Right ventricle myocardium superior (tissue), 1 donor: ENCODE measurements at places on chromosomes 3 and 15. TPM values are rescaled to one million over a fixed set of nuclear protein-coding genes. Genes with fewer than 3 reads are reported as not detected.

- DNase-seq = no peak
Measured at GRCh38 chr3:30353711-30354467, 252.5 kb upstream of the TGFBR2 start.

- no peak for DNase-seq
Measured at GRCh38 chr15:84921121-84921520, 36.7 kb downstream of the SLC28A1 start.

GRCh38 chr3:45528429-45528828 lies 66.1 kb upstream of the LIMD1 start:
- DNase-seq = no peak

GRCh38 chr3:134476306-134476705 lies 9.5 kb downstream of the ANAPC13 start:
- DNase-seq = no peak

GRCh38 chr3:165233501-165234195 lies 37.5 kb upstream of the SLITRK3 start:
- DNase-seq = no peak

DNA sequence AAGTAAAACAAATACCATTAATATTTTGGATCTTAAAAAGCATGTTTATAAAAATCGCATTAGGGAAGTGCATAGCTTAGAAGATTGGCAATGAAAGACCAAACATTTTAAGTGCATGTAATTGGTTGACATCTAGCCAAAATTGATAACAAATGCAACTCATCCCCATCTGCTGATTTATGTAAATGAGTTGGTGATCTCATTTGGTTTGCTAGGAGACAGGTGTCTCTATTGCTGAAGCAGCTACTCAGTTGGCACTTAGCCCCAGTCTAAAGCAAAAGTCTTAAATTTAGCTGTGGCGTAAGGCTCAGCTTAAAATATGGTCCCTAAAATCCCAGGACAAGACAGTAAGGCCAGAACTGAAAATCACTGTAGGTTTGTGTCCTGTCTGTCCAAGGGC lies 113.5 kb upstream of the CHL1 start:
- DNase-seq = no peak

DNA sequence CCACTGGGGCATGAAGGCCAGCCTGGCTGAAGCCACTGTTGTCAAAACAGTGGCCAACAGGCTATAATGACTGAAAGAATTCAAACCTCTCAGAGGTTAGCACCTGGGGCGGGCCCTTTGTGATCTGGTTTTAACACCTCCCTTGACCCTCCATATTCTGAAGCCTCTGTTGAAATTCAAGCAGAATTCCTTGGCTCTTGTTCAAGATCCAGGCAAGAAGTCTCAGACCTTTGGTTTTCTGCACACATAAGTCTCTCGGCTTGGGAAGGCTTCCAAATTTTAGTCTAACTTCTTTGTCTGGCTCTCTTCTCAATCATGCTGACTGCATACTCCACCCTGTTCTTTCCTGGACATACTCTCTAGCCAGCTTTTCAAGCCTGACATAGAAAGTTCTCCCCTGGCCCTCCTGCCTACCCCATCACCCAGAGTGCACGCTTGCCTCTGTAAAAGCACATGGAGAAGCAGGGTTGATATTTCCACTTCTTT lies 144.5 kb downstream of the PDZRN3 start:
- no peak for DNase-seq

- DNase-seq = peak; percentile 81
Measured at GRCh38 chr3:46929324-46929723, 47.2 kb downstream of the CCDC12 start.

- DNase-seq = peak; percentile 67
Measured at GRCh38 chr15:90063770-90064247, 38.5 kb downstream of the IDH2 start.

TMC3 gene
- total RNA-seq = not detected

DNA sequence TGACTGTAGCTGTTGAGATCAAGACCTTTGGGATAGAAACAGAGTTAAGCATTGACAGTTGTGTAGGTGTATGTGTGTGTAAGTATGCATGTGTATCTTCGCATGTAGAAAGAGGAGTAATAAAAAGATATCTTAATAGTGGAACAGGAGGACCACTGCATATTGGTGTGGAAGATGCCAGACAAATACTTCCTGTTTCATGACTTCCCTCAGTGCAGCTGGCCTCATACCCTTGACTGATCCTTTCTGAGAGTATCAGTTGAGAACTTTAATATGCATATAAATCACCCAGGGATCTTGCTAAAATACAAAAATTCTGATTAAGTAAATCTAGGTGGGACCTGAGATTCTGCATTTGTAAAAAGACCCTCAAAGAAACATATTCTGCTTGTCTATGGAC lies 8.5 kb upstream of the ZBED2 start:
- DNase-seq = no peak

CCR2 gene
- 0.91 TPM for total RNA-seq

- no peak for DNase-seq
Measured at GRCh38 chr3:59249698-59250361, 200.0 kb upstream of the CFAP20DC start.

DNA sequence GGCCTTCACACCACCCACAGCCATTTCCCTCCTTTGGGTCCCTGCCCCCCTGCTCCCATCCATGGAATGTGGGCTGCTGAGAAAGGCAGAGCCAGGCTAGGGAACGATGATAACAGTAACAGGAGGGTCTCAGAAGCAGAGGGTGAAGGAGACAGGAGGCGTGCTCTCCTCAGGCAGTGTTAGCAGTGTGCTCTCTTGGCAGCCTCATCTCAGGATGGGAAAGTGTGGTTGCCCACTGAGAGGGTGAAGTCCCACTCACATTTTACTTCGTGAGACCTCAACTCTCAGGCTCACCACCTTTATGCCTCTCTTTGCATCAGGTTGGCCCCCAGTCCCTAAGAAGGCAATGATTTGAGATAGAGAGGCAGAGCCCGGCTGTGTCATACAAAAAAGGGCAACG lies 24.5 kb downstream of the TIGIT start:
- DNase-seq = no peak

DNA sequence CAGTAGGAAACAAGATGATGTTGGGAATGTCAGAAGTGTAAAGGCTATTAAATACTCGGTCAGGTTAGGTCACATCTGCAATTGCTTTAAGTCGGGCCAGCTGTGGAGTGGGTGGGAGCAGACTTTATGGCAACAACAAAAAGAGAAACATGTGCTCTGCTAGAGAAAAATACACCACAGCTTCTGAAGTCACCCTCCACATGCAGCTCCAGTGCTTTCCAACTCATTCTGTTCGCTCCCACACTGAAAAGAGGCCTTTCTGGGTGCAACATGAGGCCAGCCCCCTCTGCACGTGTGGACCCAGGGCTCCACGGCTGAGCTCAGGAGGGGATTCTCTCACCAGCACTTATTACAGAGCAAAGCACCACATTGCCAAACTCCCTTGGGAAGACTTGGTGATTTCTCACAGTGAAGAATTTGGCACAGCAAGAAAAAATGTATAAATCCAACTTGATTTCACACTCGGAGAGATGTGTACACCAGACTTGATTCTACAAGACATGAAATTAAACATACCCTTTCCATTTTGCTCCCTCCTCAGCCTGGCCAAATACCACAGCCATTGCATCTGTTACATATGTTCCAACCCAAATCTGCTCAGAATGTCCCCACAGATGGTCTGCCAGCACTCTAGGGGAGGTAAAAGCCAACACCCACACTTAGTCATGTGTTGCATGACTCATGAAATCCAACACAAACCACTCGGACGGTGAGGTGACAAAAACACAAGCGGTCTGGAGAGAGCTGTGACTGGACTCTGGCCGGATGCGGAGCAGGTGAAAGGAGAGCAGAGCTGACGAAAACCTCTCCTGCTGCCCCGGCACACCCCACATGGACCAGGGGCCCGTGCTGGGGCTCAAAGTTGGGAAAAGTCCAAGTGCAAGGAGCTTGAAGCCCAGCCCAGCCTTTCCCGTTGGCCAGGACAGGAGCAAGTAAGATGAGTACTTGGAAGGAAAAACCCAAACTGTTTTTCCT lies 74.6 kb downstream of the ITGB5 start:
- peak; percentile 65 for DNase-seq
